Ammon's horn (tissue), 1 donor: ENCODE measurements at places on chromosomes 2 and 18.

DNA sequence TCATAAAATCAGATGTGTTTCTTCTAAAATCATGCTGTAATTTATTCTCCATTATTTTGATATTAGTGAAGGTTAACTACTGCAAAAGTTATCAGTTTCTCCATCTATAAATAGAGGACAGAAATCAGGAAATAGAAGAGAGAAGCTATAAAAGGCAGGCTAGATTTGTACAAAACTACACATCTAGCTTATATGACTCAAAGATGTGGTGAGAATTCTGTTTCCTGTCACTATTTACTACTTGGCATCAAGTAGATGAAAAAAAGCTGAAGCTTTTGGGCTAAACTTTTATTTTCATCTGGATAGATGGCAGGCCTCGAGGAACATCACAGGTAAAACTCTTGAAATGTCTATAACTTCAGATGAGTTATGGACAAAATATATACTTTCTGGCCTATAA is 49.8 kb upstream of the NAB1 start:
- no peak for DNase-seq

- DNase-seq, result no peak
These were observed 60.5 kb downstream of the KLHL29 start for GRCh38 chr2:23445450-23445868.

DNA sequence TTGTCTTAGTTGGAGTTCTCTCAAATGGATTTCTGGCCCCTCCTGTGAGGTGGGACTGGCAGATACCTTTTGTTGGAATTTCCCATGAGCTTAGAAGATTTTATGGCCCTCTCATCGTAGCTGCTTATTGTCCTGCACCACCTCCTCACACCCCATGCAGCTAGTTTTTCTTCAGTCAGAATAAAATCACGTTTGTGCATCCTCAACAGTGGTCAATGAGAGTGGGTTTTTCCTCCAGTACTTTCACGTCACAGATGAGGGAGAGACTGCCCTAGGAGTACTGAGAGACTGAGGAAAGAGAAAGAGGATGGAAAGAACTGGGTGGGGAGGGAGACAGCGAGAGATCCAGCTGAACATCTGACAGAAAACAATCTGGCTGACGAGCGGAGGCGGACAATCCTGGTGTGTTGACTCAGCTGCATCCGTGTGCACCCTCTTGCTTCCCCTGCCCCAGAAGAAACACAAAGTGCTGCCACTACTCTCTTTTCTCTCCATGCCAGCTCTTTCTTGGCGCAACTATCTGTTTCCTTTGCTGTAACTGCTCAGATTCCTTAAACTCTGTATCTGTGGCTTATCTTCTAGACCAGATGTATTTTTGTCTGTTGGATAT is 7.4 kb downstream of the RAPGEF4 start:
- DNase-seq, result peak; percentile 33

- DNase-seq, result no peak
These were observed 1383.5 kb downstream of the DPP10 start for GRCh38 chr2:115825912-115826311.

- no peak for DNase-seq
These were observed 1675.9 kb upstream of the CELF4 start for GRCh38 chr18:39241534-39241933.

DNA sequence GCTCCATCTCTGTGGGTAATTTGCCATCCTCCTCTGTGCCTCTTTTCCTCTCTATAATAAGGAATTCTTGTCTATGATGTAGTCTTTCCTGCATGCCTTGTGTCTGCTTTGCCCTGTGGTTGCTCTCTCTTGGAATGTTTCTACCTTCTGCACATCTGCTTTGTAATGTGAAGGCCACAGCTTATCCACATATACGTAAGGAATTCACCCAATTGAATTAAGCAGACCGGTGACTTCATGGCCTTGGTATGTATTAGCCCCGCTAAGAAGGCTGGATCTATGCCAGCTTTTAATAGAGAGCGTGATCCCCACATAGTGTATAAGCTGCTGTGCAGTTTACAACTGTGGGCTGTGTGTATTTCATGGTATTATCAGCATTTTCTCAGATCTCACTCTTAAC is 274.7 kb downstream of the RNF144A start:
- no peak for DNase-seq
